Stimulated activated CD4-positive, alpha-beta T cell treated with anti-CD3 and anti-CD28 coated beads, Interleukin-15, amount 100 ng/mL, for 1 hour (primary cell): ENCODE measurements at places on chromosomes 3 and 15.

DNA sequence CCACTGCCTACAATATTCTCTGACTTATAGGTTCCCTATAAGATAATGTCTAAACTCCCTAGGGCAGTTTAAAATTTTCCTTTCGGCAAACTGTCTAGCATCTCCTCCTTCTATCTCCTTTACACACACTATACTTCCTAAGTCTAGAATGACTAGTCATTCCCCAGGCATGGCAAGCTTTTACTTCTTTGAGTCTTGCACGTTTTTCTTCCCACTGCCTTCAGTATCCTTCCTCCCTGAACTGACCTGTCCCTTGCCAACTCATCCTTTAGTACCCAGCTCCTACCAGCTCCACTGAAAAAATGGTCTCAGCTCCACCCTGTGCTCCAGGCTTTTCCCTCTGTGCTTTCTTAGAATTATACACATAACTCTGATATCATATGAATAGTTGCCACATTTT lies 93.8 kb upstream of the KBTBD8 start:
- no peak for DNase-seq

DNA sequence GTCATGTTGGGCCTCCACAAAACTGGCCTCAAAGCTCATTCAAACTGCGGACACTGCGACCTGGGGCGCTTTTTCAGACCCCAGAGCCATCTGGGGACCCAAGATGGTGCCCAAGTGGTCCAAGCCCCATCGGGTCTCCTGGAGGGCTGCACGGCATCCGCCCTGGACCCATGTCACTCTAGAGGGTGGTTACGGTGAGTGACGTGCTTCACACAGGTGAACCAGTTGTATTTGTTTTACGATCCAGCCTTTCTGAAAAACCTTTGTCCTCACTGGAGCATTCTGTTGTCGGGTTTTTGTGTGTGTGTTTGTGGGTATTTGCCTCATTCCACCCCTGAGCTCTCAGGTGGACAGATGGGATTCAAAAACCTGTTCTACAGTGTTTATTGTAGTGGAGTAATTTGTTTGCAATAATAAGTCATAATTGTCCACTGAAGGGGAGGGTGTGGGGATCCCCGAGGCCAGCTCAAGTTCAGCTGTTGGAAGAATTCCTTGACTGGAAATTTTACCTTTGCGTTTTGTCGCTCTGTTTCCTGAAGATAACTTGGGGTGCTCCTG lies 1.9 kb downstream of the SLC51A start:
- DNase-seq: no peak

GRCh38 chr15:68389041-68389930 lies 42.7 kb downstream of the ITGA11 start:
- DNase-seq: no peak

- no peak for DNase-seq
Observed at GRCh38 chr15:88742161-88742560, 61.1 kb upstream of the ACAN start.

- DNase-seq: no peak
Observed at GRCh38 chr15:50176869-50177268, 5.1 kb upstream of the SLC27A2 start.

DNA sequence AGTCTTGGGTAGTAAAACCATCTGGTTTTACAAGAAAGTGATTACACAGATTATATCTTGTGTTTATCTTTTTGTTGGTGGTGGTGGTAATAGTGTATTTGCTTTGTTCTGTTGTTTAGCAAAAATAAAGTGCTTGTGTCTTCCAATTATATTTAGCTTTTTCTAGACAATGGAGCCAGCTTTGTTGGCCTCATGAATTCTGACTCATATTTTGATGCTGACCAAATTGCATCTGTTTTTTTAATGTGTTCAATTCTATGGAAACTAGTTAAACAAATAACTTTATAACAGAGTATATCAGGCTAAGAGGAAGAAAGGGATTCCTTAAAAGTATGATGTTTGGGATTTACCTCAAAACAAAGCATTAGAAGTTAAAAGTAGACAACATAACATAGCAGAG lies 69.3 kb upstream of the BFSP2 start:
- DNase-seq: no peak

DNA sequence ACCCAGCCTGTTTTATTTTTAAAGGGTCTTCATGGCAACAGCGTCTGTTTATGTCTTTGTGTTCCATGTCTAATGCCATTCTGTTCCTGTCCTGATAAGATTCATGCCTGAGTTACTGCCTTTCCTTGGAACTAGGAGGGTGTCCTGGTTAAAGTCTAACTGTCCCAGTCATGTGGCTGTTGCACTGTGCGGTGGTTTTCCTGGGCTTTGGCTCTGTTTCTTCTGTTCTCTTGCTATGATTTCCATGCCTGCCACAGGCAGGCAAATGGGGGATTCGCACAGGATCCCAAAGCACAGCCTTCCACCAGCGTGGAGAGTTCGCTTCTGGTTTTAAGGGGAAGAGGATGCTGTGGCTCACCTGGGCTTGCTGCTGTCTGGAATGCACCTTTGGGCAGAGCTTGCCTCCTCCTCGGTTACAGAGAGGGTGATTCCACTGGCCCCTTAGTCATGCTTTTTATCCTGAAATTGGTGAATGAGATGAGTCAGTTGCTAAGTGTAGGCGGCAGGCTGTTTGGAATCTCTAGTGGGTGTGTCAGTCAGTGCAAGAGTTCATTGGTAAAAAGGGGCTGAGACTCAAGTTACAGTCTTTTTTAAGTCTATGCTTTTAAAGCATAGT lies 86.8 kb downstream of the CCK start:
- DNase-seq: no peak

- no peak for DNase-seq
Observed at GRCh38 chr15:72554471-72555425, 80.6 kb downstream of the ARIH1 start.

- DNase-seq: no peak
Observed at GRCh38 chr3:8320711-8321458, 180.7 kb upstream of the LMCD1 start.

GRCh38 chr3:28916713-28917499 lies 364.0 kb upstream of the RBMS3 start:
- no peak for DNase-seq

DNA sequence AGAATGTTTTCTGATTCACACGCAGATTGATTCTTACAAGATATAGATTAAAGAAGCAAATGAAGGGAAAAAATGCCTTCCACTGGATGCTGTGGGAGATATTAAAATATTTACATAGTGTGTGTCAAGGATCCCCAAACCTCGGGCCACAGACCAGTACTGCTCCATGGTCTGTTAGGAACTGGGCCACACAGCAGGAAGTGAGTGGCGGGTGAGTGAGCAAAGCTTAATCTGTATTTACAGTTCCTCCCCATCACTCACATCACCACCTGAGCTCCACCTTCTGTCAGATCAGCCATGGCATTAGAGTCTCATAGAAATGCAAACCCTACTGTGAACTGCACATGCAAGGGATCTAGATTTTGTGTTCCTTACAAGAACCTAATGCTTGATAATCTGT lies 552.6 kb upstream of the GOLIM4 start:
- DNase-seq: no peak

DNA sequence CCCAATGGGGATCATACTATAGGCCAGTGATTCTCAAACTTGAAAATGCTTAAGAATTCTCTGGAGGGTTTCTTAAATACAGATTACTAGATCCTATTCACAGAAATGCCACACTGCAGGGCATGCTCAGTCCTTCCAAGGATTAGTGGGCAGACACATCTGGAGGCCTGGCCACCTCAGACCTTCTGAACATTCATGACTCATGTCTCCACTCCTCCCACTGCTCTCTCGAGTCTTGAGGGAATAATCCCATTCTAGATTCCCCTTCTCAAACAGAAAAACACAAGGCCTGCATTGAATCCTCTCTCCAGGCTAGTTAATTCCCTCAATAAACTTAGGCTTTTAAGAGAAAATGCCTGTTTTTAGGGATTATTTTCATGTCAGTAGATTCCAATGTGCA lies 22.1 kb downstream of the ZNF621 start:
- no peak for DNase-seq

GRCh38 chr15:29776859-29777258 lies 45.4 kb downstream of the TJP1 start:
- no peak for DNase-seq

- DNase-seq: no peak
Observed at GRCh38 chr3:108271626-108272025, 24.7 kb upstream of the HHLA2 start.

DNA sequence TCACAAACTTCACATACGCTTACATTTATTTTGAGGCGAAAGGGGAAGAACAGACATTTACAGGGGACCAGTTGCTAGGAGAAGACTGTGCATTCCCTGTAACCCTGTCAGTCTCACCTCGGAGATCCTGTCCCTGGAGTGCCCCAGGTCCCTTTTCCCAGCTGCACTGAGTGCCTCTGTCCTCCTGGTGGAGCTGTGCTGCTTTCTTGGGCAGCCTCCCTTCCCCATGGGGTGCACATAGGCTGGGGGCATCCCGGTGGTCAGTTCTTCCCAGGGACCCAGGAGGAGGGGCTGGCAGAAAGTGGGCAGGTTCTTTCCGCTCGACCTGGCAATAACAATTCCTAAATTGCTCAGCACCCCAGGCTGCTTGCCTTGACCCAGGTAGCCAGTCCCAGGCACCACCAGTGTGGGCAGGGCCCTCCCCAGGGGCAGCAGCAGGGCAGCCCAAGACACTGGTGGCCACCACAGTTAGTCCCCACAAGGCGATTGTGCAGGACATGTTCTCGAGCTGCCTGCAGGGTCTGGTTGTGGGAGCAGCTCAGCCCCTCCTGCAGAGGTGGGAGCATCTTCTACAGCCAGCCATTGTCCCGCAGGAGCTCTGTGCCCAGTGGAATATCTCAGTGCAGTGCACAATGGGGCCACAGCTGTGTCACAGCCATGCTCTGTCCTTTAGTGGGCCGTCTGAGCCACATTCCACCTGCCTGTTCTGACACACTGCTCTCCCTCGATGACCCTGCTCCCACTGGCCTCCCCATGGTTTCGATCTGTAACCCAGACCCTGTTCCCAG lies 36.3 kb downstream of the APBA2 start:
- no peak for DNase-seq

DNA sequence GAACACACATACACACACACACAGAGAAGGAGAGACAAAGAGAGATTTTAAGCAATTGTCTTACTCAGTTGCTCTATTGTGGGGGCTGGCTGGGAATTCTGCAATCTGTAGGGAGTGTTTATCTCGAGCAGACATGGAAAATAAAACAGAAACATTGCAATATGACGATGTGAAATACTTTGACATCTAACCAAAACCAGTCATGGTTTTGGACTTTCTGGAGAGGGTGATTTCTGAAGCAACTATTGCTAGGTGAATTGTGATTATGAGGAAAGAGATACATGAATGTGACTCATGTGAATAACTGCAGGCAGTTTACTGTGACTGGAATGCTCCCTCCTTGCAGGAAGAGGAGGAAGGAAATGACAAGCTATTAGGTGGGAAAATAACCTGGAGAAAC lies 12.3 kb upstream of the PHLDB2 start:
- DNase-seq: no peak

DNA sequence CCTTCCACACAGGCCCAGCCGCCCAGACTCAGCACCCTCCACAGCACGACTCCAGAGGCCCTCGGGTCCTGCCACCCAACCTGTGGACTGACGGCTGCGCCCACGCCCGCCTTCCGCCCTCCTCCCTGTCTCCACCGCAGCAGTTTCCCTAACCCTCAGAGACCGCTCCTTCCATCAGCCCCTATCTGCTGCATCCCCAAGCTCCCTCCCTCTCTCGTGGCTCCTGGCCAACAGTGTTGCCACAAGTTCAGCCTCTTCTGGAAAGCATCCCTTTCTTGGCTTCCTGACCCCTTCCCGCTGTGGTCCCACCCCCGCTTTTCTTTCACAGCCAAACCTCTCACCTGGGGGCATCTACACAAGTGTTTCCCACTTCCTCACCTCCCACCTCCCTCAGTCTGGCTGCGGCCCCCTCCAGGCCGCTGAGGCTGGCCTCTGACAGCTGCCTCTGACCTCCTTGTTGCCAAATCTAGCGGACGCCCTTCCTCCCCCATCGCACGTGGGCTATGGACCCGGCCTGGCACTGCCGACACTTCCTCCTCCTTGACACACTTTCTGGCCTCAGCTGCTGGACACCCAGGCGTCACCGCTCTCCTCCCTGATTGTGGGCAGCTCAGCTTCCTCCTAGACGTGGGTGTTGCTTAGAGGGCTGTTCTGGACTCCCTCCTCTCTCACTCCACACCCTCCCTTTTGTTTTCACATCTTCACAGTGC lies 168.8 kb upstream of the TLE3 start:
- no peak for DNase-seq

DNA sequence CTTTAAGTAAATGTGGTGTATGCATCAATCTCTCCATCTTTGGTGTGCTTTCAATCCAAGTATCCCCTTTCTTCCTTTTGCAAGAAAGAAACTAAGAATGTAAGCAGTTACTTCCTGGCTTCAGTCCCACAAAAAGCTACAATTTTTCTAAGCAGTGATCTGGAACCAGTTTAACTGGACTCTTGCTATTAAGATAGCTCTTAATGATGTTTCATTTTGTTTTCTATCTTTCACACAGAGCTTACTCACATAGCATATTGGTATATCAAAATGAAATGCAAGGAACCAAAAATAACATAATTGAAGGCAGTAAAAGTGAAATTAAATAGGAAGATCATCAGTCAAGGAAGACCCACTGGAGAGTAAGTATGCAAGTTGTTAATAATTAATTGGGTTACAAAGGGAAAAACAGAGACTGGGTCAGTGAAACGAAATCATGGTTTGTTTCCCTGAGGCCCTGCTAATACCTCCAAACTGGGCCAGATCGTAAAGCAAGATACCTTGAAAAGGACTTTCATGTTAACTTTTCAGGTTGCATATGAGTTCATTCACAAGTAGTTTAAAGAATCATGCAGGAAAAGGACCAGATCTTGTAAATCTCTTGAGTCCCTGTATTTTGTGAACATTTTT lies 41.9 kb downstream of the GPR160 start:
- DNase-seq: no peak

DNA sequence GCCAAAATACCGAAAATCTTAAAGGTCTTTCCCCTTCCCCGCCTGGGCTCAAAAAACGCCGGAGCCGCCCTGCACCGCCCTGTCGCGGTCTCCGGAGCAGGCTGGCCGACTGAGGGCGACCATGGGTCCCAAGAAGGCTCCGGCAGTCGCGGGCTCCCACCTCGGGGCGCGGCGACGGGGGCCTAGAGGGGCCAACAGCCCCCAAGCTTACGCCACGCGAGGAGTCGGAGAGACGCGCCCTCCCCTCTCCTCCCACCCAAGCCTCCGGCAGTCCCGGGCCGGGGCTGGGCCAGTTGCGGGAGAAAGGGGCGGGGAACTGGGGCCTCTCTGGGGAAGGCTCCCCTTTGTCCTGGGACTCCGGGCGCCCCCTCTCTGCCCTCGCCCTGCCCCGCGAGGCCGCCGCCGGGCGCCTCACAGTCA lies 69.2 kb downstream of the GOLGA8B start:
- DNase-seq: no peak

DNA sequence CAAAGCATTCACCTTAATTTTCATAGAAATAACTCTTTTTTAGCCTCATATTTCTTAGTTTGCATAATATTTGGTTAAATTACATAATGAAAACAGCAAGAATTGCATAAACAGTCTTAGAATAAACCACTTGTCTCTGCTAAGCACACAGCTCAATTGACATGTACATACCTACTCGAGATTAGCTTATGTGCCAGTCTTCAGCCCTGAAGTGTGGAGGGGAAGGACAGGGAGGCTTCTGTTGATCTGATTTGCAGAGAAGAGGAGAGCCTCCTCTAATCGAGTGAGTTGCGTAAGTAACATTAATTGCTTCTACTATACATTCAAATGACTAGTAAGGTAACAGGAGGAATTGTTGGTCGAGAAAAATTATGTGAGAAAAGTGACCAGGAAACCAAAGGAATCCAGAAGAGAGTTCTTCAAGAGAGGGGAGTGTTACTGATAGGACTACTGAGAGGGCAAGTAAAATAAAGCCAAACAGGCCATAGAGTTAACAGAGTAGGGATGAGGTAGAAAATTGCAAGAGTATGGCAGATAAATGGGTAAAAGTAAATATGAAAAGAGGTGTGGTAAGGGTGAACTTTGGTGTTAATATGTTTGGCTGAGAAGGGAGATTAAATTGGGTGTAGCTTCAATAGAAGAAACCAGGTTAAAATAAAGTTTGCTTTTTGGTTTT lies 7.1 kb upstream of the GOLIM4 start:
- no peak for DNase-seq
